ENCODE measurements at places on chromosomes 5 and 9.

GRCh38 chr9:126609191-126609590 lies 4.5 kb upstream of the LMX1B start:
- DNase-seq, result no peak

DNA sequence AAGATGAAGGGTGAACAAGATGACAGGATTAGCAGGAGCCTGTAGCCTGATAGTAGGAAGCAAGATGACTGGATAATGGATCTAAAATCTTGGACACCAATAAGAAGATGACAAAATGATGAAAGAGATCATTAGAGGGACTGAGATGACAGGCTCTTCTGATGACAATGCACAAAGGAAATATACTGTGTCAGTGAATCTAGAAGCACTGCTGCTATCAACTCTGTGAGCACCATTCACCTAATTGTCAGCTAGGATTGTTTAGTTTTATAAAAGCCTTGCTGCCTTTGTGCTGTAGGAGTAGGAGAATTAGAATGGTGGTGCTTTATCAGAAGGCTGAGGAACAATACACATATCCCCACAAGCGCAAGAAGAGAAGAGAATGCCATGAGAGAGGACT lies 1127.8 kb downstream of the DTWD2 start:
- DNase-seq, result no peak

- no peak for DNase-seq
Observed at GRCh38 chr9:21967702-21968101, 26.5 kb downstream of the CDKN2A start.

GRCh38 chr5:166441-167372 lies 24.6 kb upstream of the LRRC14B start:
- DNase-seq, result no peak

DNA sequence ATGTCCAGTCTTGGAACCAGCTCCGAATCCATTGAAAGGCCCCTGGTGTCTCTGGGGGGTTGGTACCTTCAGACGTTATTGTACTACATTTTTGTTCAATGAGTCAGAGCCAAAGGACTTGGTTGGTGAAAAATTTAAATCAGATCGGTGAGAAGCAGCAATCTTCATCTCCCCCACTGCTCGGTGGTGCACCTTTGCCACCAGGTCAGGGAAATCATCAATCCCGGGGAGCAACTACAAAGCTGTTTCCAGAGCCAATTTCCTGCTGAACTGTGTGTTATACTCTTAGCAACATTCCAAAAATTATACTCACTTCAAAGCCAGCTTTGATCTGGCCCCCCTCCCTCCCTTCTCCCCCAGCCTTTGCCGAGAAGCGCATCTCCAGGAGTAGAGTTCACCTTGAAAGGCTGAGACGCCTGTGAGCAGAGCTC lies 375.2 kb upstream of the WWC1 start:
- no peak for DNase-seq

DNA sequence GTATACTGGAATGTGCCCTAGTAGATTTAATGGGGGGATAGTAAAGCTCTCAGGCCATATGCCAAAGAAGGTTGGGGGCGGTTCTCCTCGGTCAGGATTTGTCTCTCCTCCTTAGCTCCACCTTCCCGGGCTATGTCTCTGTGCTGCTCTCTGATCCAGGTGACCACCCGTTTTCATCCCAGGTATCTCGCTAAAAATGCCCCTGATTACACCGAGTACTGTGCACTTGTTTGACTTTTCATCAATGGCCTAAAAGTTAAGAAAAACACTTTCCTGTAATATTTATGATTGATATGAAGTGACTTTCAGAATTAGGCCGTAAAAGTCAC lies 724 bp downstream of the NDUFS6 start:
- peak; percentile 41 for DNase-seq

- no peak for DNase-seq
Observed at GRCh38 chr5:77311214-77311571, 100.7 kb downstream of the PDE8B start.

- DNase-seq, result no peak
Observed at GRCh38 chr5:88736494-88736893, 146.5 kb downstream of the MEF2C start.

- DNase-seq, result no peak
Observed at GRCh38 chr5:109605207-109605730, 84.5 kb upstream of the MAN2A1 start.

DNA sequence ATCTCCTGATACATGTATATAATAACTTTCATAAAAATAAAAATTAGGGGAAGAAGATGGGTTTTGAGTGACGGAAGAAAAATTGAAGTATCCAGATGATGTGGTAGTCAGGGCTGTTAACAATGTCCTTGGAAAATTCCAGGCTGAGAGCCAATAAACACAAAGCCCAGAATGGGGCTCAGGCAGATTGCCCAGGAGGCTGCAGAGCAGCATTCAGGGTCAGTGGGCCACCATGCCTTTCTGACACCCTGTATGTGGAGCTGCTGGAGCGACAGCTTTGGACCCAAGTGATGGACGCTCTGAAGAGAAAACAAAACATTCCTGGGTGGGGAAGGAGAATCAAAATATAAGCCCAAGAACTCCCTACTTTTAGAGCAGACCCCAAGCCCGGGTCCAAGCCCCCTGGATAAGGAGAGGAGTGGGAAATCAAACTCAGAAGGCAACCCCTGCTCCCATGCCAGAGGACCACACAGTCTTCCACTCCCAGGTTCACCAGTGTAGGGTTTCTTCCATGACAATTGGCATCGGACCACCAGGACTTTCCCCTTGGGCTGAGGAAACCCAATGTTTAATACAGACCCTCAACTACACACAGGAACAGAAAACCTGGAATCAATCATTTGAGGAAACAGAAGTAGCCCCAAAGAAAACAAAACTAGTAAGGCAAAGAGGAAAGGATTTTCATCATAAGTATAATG lies 45.7 kb upstream of the SPATA31C2 start:
- DNase-seq, result no peak

DNA sequence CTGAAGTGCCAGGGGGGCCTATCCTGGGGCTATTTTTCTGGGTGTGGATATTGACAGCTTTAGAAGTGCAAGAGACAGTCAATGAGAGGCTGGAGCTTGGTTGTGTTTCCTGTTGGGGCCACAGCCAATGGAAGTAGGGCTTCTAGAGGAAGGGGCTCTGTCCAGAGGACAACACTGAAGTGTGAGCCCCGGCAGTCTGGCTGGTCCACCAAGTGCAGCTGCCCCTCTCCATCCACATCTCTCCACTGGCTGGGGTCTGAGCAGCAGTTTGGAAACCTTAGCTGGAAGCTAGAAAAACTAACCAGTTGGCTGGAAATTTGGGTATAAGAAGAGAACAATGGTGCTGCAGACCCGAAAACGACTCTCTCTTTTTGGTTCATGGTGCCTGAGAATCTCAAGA lies 64.3 kb upstream of the PSD2 start:
- DNase-seq, result no peak

DNA sequence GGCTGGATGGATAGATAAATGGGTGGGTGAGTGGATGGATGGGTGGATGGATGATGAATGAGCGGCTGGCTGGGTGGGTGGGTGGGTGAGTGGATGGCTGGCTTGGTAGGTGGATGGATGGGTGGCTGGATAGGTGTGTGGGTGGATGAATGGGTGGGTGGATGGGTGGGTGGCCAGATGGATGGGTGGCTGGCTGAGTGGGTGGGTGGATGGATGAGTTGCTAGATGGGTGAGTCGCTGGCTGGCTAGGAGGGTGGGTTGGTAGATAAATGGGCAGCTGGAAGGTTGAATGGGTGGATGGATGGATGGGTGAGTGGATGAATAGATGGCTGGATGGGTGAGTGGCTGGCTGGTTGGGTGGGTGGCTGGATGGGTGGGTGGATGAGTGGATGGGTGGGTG lies 27.9 kb upstream of the CEP72 start:
- DNase-seq, result no peak

DNA sequence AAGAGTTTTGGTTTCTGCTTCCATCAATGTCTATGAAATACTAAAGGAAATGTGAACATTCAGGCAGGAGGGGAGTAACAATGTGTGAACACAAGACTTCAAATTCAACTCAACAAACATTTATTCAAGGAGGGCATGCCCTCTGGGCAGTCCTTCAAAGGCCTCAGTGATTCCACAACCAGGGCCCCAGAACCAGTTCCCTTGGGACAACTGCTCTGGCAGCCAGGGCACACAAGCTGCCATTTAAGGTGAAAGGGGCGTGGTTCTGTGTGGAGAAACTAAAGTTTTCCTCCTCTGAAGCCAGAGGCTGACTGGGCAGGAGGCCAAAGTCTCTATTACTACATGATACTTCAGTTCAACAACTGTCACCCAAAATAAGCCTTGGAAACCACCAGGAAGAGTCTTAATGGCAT lies 3.2 kb downstream of the RBM18 start:
- no peak for DNase-seq

DNA sequence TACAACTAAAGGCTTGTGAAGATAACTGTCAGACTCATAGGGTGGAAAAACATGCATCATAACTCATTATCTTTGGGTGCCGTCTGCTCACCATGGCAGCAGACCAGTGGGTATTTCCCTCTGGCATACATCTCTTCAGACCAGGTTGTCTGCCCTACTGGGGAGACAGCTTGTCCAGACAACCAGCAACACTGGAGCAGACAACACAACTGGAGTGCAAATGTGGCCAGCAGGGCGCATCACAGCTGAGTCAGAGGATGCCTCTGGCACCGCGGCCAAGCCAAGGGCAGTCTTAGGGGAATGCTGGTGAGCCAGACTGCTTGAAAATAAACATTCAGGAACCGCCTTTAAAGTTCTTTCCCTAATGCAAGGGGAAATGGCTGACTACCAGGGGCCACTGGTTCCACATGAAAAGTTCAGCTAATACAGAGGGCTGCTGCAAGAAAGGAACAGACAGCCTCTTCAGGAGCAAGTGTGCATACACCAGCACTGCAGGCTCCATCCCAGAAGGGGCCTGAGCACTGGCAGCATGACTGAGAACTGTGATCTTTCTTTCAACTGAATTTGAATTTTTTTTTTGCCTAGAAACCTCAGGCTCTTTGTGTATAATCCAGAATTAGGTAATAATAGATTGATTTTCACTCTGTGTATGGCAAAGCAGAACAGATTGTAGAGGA lies 77.3 kb downstream of the MAMDC2 start:
- no peak for DNase-seq

GRCh38 chr5:55584398-55585205 lies 49.8 kb upstream of the PLPP1 start:
- no peak for DNase-seq

DNA sequence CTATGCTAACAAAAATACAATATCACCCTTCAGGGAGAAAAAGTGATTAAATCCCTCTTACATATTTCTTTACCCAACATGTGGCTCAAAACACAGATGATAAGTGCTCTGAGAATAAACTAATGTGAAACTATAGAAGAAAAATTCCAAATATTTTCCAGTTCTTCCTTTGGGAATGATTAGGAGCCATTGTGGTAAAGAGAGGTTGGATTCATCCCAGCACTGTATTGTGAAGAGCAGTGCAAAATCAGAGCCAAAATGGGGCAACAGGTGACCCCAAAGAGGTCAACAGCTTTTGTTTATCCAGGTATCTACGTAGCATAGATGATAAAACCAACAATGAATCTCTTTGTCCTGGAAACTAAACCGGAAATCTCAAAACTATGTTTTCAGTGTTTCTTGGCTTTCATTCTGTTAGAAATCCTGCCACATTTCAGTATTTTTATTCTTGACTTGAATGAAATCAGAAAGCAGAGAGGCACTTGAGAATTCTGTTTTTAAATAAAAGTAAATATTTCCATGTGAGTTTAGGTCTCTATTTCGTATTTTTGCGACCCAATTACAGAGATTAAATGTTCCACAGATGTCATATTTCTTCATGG lies 120.4 kb upstream of the FST start:
- DNase-seq, result no peak

GRCh38 chr5:80031109-80031508 lies 4.0 kb upstream of the THBS4 start:
- no peak for DNase-seq

DNA sequence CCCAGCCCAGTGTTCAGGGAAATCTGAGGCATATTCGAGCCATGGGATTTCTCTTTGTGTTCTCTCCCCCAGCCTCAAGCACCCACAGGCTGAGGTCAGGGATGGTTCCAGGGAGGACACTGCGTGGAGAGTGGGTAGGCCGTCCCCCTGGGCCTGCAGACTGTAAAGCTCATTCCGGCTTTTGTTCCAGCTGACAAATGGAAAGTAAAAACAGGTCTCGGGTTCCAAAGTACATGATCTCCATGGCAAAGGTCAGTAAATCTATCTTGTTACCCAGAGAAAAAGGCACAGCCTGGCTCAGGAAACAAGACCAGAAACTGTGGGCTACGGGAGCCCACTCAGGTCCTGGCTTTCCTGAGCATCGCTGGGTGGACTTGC lies 116.2 kb downstream of the ROR2 start:
- DNase-seq, result no peak

- no peak for DNase-seq
Observed at GRCh38 chr9:33157960-33158842, 8.9 kb downstream of the B4GALT1 start.

GRCh38 chr9:119009249-119009648 lies 360.0 kb downstream of the BRINP1 start:
- DNase-seq, result no peak

GRCh38 chr9:33318225-33318624 lies 27.9 kb downstream of the NFX1 start:
- no peak for DNase-seq

DNA sequence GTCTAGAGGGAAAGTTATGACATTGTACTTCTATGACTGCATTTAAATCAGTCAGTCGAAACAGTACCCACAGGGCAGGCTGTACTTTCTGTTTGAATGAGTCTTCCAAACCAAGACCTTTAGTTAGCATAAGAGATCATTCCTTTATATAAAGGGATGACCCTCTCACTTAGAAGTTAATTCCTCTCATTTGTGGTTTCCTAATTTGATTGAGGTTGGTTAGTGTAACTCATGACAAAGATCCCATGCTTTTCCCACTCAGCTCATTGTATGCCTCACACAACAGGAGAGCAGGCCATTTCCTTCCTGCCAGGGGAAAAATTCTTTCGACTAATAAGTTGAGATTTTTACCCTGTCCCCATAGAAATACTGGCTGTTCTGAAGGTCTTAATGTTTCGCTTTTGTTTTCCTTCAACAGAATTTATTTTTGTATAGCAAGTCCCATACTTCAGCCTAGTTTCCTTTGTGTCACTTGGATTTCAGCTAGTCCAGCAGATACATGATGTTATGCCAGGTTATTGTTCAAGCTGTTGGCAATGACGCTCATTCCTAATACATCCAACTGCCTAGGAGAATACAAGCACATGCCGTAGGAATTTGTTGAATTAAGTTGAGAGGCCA lies 500.7 kb downstream of the SPATA31D1 start:
- DNase-seq, result no peak

GRCh38 chr5:153780876-153781705 lies 257.6 kb downstream of the FAM114A2 start:
- no peak for DNase-seq

GRCh38 chr5:105409695-105410094 lies 1847.1 kb upstream of the NUDT12 start:
- no peak for DNase-seq

- no peak for DNase-seq
Observed at GRCh38 chr9:36470643-36471290, 70.7 kb upstream of the RNF38 start.

All from NCI-H1048 (cell line).